ENCODE measurements at places on chromosomes 4 and X.

GRCh38 chr4:185546335-185546734 is 11.0 kb upstream of the PDLIM3 start:
- no peak for DNase-seq

- no peak for DNase-seq
Measured at GRCh38 chr4:161988946-161989345, 174.9 kb downstream of the FSTL5 start.

DNA sequence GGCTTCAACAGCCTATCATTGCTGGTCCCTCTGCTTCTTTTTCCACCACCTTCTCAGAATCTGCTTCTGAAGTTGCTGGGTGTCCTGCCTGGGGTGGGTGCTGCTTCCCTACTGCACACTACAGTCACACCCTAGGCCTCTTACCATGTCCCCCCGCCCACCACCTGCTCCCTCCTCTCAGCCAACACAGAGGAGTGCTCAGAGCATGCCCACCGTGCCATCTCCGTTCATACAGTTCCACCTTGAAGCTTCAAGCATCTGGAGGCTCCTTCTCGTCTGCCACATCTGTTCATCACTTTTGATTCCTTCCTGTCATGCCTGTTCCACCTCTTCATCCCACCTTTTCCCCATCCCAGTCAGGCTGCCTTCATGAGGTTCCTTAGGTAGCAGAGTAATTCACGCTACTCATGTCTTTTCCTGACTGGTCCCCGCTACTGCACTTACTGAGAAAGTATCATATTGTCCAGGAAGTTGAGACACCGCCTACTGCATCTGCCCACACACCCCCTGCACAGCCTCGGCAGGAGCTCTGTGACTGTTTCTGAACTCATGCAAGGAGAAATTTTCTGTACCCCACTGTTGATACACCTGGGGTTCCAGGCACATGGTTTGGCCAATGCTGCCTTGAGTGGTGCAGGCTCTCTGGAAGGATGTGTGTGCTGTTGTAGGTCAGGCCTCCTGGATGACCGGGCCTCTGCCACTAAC is 39.5 kb downstream of the HADH start:
- no peak for DNase-seq

GRCh38 chr4:102694791-102695190 is 66.0 kb downstream of the MANBA start:
- DNase-seq: no peak

GRCh38 chr4:52957835-52958631 is 95.9 kb downstream of the RASL11B start:
- no peak for DNase-seq

GRCh38 chrX:153801669-153802068 is 7.2 kb downstream of the SSR4 start:
- DNase-seq: no peak

- no peak for DNase-seq
Measured at GRCh38 chr4:31598639-31599038, 878.5 kb downstream of the PCDH7 start.

GRCh38 chrX:94635003-94635402 is 961.0 kb downstream of the FAM133A start:
- DNase-seq: no peak

DNA sequence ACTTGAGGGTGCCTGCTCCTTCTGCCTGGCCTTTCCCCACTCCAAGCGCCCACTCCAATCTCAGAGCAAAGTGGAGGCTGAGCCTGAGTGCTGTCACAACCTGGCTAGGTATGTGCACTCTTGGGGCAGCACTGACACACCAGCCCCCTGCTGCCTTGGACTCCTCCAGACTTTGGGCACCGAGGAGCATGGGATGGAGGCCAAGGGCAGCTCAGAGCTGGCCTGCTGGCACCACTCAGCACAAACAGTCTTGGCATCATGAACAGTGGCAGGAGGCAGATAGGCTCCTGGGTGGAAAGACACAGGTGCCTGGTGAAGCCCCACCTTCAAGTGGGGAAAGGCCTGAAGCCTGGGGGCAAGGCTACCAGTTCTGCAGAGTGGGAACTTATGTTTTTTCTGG is 91.8 kb downstream of the KCNIP4 start:
- DNase-seq: no peak

- DNase-seq: no peak
Measured at GRCh38 chrX:141815904-141816303, 22.2 kb upstream of the MAGEC3 start.

DNA sequence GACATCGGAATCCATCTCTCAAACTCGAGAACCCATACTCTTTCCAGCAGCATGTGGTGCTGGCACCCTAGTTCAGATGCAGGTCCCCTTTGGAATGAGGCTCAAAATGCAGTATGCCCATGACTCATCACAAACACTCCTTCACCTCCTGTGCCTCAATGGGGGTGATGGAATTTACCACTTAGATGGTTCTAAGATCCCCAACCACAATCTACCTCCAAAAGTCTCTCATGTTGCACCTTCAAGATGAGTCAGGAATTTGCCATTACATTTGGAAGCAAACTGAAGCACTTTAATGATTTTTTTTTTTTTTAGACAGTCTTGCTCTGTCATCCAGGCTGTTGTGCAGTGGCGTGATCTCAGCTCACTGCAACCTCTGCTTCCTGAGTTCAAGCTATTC is 8.5 kb upstream of the MID1 start:
- no peak for DNase-seq

DNA sequence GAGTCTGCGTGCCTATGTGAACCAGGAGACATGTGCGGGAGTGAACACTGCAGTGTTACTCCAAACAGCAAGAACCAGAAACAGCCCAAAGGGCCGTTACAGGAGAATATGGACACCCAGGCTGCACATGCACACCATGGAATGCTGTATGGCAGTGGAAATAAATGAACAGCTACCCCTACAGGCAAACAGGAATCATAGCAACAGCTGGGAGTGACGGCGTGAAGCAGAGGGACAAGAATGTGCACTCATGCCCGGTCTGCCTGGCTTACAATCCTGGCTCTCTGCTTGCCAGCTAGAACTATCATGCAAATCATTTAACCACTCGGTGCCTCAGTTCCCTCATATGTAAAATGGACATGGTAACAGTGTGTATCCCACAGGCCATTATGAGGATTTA is 16.6 kb downstream of the GPKOW start:
- no peak for DNase-seq

DNA sequence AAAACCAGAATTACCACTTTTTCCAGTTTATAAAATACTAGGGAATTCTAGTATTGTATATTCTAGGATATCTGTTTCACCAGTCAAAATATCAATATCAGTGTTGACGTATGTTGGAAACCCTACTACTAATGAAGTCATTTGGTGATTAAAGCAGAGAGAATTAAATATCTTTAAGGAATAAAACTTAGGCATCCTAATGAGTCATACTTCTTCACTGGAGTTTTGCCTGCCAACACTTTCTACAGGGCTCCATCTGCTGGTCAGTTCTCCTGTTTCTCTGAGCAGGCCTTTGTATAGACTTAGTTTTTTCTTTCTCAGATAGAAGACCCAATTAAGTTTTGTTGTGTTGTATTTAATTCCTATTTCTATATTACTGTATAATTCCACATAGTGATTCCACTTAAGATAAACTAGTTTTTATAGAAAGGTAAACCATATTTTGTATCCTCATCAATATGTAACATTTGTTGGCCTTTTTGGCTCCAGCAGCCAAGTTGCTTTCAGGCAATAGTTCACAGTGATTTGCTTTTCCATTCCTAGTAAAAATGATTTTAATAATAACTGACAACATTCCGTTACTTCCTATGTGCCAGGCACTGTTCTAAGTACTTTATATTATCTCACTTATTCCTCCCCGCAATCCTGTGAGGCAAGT is 3.5 kb downstream of the AP1AR start:
- DNase-seq: no peak

GRCh38 chr4:125022855-125023501 is 291.8 kb upstream of the FAT4 start:
- DNase-seq: no peak

GRCh38 chr4:16034010-16034748 is 49.6 kb downstream of the PROM1 start:
- no peak for DNase-seq

- no peak for DNase-seq
Measured at GRCh38 chrX:16804923-16805464, 18.7 kb downstream of the TXLNG start.

DNA sequence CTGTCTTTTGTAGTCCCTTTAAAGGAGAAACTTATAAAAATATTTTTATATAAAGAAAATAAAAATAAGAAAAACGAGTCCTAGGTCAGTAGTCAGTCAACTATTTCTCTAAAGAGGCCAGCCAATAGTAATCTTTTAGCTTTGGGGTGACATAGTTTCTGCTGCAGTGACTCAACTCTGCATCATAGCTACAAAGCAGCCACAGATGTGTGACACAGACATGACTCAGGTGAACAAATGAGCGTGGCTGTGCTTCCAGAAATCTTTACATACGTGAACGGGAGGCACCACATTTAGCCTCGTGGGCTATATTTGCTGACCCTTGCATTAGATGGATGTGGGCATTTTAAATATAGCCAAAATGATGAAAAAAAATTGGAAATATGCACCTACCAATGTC is 1862.5 kb upstream of the TENM3 start:
- DNase-seq: no peak

DNA sequence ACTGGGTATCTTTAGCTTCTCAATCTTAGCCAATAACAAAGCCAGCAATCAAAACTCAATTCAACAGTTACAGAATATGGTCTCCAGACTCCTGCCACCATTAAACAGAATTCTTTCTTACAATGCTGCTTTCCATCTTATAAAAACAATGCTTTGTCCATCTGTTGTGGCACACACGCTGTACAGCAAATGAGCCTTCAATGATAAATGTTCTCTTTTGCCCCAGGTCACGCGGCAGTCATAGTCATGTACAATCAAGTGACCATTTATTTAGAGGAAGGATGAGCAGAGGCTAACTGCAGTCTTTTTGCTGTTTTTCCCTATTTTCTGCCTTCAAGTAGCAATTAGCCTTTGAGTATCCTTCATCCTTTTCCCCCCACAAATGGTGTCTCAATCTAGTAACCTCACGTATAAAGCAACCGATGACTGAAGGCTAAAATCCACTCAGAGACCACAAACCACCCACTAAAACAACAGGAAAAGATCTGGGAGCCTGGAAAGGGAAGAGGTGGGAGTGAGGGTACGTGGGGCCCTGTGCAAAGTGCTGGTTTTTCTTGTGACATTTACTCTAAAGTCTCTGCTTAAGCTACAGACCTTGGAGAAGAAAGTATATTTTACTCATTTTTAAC is 24.4 kb downstream of the TRIM2 start:
- DNase-seq: no peak

GRCh38 chr4:8355864-8356565 is 84.5 kb downstream of the ACOX3 start:
- no peak for DNase-seq

DNA sequence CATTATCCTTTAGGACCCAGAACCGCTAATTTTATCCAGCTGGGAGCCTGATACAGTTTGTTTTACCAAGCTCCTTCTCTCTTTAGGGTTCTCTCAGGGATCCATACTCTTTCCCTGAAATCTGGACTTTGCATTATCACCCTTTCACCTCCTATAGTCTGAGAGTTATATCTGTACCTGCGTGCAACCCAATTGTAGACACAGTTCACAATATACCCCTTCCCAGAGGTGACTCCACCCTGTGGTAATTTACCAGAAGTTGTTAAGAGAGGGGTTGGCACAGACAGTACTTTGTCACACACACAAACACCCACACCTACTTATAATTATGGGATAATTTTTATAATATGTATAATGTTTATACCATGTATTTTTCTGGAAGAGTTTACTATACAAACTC is 275.8 kb upstream of the NR3C2 start:
- no peak for DNase-seq

DNA sequence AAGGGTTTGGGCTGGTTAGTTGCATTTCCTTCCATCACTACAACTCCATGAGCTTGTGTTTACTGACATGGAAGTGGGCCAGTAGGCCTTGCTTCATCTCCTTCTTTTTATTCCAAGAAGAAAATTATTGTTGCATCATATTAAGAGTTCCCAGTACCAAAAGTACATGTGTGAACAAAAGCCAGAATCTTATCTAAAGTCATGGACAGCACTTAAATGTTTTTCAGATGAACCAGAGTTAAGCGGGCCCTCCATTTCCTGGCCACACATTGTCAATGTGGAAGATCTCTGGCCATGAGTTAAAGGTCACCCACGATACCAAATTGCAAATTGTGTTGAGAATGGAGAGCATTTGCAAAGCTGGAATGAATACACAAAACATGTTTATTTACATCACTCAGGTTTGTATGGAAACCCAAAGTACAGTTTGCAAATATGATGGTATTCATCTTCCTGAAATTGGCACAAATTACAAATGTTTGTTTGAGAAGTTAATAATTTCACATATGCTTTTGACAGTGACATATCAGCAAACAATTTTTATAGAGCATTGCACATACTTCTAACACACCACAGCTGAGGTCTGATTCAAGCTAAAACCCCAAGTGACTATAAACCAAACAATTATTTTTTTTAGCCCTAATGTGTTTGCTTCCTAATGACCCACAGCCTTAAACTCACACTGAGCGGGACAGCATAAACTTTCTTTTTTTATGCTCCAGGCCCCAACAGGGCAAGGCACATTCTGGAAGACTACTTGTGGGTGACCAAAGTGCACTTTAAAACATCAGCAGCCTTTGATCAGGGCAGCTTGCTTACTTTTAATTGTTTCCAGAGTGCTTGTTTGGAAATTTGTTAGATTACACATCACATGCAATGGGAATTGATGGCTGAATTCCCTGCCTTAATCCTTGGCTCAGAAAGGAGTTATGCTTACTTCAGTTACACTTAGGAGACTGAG is 502.9 kb upstream of the SLIT2 start:
- DNase-seq: no peak

GRCh38 chrX:119895843-119896326 is at the start of gene AKAP14:
Gene AKAP14 (plus strand): TSS chrX:119895893. CDS start chrX:119903224, 7,331 bp downstream.
- no peak for DNase-seq

DNA sequence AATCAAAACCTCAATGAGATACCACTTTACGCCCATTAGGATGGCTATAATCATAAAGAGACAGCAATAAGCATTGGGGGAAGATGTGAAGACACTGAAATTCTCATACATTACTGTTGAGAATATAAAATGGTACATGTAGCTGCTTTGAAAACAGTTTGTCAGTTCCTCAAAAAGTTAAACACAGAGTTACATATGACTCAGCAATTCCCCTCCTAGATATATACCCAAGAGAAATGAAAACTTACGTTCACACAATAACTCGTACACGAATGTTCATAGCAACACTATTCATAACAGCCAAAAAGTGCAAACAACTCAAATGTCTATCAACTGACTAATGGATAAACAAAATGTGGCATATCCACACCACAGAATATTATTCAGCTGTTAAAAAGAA is 36.6 kb downstream of the PHF8 start:
- no peak for DNase-seq

GRCh38 chr4:25696409-25696808 is 40.8 kb downstream of the SLC34A2 start:
- no peak for DNase-seq

GRCh38 chrX:153621949-153622598 is 23.1 kb upstream of the CCNQ start:
- no peak for DNase-seq

GRCh38 chr4:165709973-165710526 is 163.0 kb upstream of the TLL1 start:
- no peak for DNase-seq
